NCI-H526 treated with DMSO at 0.1 percent for 48 hours (cell line): ENCODE measurements at places on chromosomes 16 and 17.

- DNase-seq = no peak
Measured at GRCh38 chr17:80789356-80789902, 202.2 kb upstream of the CHMP6 start.

GRCh38 chr16:23172994-23173393 lies 9.6 kb upstream of the SCNN1G start:
- DNase-seq = no peak

- DNase-seq = no peak
Measured at GRCh38 chr16:82639263-82639662, 12.5 kb downstream of the CDH13 start.

- no peak for DNase-seq
Measured at GRCh38 chr17:61465550-61466237, 13.5 kb downstream of the TBX4 start.

DNA sequence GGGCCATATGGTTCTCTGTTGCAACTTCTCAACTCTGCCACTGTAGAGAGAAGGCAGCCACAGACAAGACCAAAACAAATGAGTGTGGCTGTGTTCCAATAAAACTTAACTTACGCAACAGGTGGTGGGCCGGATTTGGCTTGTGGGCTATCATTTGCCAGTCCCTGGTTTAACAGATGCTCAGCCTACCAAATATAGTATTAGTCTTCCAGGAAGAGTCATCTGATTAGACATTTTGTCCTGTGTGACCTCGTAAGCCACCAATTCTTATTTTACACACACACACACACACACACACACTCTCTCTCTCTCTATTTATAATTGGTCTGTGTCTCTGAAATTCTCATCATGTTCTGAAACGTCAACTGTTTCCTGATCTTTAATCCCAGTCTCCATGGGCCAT lies 245.9 kb downstream of the XYLT1 start:
- no peak for DNase-seq

- DNase-seq = peak; percentile 41
Measured at GRCh38 chr16:58027161-58027915, 1.8 kb downstream of the MMP15 start.

DNA sequence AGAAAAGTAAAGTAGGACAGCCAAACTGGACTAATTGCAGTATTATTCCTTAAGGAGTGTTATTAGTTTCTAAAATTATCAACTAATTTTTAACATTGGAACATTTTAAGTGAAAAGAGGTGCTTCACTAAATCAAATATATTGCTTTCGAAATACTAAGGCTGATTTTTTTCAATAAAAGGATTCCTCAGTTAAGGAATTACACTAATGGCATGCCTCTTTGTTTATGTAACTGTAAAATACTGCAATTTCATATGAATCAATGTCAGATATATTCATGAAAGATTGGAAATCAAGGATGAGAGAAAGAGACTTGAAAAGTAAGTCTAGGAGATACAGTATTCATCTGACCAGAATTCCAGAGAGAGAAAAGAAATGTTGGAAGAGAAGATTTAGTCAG lies 129.8 kb downstream of the TANC2 start:
- DNase-seq = no peak

DNA sequence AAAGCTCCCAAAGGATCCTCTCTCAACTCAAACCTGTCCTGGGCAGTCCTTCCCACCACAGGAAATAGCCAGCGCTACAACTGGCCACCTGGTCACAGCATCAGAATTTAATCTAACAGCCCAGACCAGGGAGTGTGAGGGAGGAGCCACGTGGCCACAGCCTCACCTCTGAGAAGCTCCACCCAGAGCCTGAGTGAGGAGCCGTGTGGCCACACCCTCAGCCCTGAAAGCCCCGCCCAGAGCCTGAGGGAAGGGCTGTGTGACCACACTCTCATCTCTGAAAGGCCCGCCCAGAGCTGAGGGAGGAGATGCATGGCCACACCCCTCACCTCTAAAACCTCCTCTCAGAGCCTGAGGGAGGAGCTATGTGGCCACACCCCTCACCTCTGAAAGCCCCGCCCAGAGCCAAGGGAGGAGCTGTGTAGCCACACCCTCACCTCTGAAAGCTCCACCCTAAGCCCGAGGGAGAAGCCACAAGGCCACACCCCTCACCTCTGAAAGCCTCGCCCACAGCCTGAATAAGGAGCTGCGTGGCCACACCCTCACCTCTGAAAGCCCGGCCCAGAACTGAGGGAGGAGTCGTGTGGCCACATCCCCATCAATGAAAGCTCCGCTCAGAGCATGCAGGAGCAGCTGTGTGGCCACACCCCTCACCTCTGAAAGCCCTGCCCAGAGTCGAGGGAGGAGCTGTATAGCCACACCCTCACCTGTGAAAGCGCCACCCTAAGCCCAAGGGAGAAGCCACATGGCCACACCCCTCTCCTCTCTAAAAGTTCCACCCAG lies 28.6 kb downstream of the SLC38A8 start:
- DNase-seq = peak; percentile 97

- DNase-seq = no peak
Measured at GRCh38 chr17:62804822-62805221, 3.3 kb downstream of the MARCHF10 start.

DNA sequence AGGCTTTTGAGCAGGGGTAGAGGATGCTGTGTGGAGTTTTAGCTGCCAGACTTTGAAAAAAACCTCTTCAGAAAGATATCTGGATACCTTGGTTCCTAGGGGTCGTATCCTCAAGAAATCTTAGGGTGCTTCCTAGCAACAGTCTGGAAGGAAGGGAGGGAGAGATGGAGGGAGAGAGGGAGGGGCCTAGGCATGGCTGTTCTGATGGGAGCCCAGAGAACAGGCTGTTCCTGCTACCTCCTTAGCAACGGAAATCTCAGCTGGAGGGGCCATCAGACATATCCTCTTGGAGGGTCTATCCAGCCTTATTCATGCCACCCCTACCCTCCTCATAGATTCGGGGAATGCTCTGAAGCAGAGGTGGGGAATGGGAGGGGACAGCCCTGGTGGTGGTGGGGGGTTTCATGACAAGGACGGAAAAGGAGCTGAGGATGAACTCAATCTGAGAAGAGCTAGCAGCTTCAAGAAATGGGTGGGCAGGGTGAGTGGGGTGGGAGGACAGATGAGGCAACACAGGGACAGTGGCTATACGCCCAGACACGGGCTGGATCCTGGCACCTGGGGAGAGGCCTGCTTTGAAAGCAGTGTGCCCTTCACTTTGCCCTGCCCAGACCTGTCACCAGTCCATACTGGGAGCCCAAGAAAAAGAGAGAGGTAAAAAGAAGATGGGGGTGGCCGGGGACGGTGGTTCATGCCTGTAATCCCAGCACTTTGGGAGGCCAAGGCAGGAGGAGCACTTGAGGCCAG lies 2.9 kb upstream of the THRA start:
- DNase-seq = no peak

DNA sequence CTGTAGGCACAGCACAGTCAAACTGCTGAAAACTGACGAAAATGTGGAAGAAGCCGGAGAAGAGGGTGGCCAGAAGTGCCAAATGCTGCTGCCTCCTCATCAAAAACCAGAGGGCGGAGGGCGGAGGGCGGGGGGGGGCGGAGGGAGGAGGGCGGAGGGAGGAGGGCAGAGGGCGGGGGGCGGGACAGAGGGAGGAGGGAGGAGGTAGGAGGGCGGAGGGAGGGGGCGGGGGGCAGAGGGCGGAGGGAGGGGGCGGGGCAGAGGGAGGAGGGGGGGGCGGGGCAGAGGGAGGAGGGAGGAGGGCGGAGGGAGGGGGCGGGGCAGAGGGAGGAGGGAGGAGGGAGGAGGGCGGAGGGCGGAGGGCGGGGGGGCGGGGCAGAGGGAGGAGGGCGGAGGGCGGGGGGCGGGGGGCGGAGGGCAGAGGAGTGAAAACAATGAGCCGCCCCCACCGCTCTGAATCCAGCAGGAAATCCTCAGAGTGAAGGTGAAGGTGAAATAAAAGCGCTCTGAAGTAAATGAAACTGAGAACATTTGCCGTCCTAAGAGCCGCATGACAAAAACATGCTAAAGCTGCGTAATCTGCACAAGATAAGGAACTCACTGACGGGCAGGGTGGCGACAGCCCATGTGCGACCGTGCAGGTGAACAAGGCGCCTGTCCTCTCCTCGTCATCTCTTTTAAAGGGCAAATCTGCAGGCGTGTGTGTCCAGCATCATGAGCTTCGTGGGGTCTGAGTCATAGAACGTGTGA lies 22.6 kb upstream of the CBFA2T3 start:
- no peak for DNase-seq

DNA sequence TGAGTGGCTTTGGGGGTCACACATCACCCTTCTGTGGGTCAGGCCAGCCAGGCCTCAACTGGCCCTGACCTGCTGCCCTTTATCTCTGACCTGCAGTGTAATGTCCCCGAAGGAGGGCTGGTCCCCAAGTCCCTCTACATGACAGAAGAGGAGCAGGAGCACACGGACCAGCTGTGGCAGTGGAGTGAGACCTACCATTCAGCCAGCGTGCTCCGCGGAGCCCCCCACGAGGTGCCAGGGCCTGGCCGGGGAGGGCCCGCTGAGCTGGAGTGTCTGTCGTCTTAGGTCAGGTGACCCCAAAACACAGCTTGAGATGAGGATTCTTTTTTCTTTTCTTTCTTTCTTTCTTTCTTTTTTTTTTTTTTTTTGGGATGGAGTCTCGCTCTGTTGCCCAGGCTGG lies 26.5 kb downstream of the NAGPA start:
- DNase-seq = no peak

GRCh38 chr17:74554909-74555308 lies 9.0 kb upstream of the CD300C start:
- no peak for DNase-seq

DNA sequence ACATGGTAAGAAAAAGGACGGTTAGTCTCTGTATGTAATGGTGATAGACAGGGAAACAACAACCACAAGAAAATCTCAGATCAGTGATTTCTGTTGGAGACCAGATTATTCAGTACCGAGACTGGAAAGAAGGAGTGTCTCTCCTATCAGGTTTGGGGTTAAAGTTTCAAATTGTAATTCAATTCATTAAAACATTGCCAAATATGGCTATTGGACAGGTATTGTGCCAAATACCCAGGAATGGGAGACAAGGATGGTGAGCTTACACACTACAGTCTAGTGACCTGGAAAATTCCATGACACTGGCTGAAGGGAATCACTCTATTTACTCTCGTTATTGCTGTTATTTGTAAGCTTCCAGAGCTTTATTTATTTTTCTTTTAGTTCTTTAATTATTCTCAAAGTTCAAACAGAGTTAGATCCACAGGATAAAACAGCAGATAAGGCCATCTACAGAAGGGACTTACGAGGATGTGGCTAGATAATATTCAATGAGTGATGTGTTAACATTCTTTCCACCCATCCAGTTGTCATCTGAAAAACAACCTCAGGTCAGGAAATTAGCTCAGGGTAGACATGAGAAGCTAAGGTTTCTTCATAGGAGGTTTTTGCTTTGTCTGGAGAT lies 25.1 kb upstream of the MMD start:
- DNase-seq = no peak

GRCh38 chr17:77660524-77660923 lies 298.0 kb upstream of the TNRC6C start:
- DNase-seq = no peak

DNA sequence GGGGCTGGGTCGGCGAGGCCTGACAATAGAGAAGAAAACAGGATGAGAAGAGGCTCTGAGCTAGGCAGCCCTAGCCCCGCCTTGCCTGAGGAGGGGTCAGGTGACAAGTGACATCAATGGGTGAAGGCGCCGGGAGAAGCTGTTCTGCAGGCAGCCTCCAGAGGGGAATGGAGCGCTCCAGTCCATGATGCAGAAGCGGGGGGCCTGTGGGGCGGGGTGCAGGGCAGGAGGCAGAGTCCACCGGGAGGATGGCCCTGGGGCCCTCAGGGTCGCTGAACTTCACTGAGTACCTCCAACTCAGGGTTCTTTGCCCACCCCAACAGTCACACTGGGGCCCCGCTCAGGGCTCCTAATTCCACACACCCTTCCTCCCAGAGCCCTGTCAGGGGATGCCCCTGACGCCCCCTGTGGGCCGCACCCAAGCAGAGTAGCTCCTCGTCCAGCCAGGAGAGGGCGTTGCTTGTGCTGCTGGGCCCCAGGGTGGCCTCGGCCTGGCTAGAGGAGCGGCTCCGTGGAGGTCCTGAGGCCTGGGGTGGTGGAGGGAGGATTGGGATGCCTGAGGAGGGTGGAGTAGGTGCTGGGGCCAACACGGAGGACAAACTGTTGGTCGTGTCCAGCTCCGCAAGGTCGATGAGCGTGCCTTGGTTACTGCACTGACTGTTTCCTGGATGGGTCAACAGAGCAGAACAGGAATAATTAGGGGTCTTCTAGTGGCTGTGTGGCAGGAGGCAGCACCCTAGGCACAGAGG lies 20.8 kb downstream of the GGA3 start:
- DNase-seq = peak; percentile 26

DNA sequence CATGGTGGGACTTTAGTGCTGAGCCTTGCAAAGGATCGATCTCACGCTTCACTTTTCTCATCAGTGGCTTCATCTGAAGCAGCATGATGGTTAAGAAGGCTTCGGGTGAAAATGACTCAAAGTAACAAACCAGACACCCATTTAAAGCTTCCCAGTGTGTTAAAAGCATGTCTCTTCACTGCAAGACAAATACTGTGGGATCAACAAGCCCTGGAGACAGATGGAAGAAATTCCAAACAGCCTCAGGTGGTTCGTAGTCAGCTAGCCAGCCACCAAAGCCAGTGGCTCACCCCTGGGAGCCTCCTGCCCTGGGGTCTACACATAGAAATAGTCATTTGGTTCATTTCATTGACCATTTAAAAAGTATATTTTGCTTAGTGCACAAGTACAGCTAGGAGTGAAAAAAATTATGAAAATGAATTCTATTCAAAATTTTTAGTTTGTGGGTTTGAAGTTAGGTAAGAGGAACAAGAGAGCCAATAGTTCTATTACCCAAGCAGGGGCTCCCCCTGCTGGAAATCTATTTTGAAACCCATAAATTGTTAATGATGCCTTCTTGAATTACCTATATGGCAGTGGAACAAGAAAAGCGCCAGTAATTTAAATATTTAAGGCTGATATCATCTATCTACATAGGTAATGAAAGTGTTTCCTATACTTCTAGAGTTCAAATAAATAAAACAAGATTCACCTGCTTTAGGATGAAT lies 51.6 kb downstream of the PMP22 start:
- peak; percentile 1 for DNase-seq

- no peak for DNase-seq
Measured at GRCh38 chr17:63505341-63505740, 17.8 kb upstream of the KCNH6 start.
